Adipocyte (in vitro differentiated cells): ENCODE measurements at places on chromosomes 13 and 19.

DNA sequence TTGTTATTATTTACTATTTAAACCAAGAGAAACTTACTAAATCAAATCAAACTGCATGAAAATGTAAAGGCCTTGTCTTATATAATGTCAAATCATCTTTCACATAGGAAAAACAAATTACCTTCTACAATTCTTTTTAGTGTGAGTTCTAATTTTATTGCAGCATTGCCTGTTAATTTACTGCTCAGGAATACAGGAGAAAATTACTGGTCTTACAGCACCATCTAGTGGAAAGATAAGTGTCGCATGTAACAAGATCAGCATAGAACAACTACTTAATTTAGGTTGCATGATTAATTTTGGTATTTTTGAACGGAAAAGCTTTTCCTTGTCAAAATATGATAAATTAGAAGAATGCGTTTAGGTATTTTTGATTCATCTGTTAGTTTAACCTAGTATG, 502.7 kb downstream of the UQCRFS1 start:
- DNase-seq, result peak; percentile 85

GRCh38 chr19:40872209-40872608, 9.8 kb downstream of the CYP2A7 start:
- no peak for DNase-seq

- DNase-seq, result peak; percentile 75
Measured at GRCh38 chr13:109465148-109465547, 321.2 kb downstream of the IRS2 start.

GRCh38 chr19:31616031-31616430, 266.8 kb upstream of the TSHZ3 start:
- DNase-seq, result no peak

- DNase-seq, result no peak
Measured at GRCh38 chr13:110136660-110137585, 170.0 kb downstream of the COL4A1 start.

DNA sequence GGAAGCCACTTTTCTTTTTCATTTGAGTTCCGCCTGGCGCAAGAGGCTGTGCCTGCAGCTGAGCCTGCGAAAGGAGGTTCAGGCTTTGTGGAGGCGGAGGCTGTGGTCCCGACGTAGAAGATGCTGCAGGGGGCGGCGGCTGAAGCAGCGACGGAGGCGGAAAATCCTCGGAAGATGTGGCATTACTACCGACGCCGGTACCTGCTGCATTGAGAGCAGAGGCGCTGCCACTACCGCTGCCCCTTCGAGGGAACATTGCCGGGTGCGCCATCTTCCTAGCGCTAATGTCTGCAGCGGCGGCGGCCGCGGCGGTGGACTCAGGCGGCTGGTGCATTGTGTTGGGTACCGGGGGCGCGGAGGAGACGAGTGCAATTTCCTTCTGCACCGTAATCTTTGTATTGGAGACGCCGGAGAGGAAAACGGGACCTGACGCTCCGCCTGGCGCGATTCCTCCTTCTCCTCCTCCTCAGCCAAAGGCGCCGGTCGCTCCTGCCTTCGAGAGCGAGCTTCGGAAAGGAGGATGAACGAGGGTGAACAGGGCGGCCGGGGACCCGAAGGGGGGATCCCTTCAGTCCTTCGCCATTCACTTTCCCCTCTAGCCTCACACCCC, at the start of gene TSC22D1:
Gene TSC22D1 (minus strand): TSS at position 590 of the 610 bp plus-strand sequence. CDS start 256 bp downstream, at position 334.
- peak; percentile 69 for DNase-seq

- no peak for DNase-seq
Measured at GRCh38 chr19:377801-378581, 31.0 kb downstream of the C2CD4C start.

DNA sequence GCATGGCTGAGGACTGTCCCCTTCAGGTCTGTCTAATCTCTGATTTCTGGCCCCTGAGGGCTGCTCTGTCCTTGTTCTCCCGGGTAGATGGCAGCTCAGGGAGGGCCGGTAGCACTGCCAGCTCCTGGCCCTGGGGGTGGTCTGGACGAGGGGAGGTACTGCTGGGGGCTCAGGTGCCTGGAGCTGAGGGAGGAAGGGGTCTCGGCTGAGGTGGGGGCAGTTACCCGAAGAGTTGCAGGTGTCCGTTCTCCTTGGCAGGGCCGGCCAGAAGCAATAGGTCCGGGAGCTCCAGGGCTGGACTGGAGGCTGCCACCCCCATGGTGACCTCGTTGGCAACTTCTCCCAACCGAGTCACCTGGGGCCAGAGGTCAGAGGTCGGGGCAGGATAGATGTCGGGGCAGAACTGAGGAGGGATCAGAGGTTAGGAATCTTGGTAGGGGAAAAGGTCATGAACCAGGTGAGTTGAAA, 1.2 kb upstream of the EMC10 start:
- no peak for DNase-seq

DNA sequence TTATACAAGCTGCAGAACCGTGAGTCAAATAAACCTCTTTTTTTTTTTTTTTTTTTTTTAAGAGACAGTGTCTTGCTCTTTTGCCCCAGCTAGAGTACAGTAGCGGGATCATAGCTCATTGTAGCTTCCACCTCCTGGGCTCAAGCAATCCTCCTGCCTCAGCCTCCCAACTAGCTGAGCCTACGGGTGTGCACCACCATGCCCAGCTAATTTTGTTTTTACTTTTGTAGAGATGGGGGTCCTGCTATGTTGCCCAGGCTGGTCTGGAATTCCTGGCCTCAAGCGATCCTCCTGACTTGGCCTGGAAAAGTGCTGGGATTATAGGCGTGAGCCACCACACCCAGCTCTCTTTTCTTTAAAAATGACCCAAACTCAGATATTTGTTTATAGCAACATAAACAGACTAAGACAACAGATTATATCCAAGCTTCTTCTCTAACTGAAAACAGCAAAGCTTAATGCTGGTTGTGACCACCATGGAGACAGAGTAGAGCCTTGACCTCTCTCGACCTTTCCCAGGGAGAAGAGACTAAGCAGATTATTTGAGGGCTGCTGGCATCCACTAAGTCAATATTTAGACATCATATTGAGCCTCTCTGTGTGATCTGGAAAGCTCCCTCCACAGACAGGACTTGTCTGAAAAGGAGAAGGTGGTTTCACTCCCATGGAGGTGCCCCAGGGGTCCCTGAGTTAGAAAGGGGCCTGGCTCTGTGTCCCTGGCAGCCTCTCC, 150.0 kb downstream of the KCTD15 start:
- DNase-seq, result no peak

GRCh38 chr19:10885201-10886169, 14.1 kb downstream of the CARM1 start:
- DNase-seq, result peak; percentile 51

DNA sequence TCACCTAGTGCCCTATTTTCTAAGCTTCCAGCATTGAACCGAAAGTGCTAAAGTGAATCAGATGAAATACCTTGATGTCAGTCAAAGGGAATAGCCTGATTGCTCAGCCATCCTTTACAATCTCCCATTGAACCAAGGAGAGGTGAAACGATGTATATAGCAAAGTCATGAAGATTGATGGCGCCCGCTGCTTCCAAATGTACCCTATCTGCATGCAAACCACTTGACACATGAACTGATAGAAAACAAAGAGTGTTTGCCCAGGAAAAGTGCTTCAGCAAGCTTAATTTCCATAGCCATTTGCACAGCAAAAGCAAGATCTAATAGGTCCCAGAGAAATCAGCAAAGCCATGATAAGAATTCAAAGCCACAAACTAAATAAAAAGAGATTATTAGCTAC, 624.9 kb upstream of the PCDH9 start:
- DNase-seq, result no peak

DNA sequence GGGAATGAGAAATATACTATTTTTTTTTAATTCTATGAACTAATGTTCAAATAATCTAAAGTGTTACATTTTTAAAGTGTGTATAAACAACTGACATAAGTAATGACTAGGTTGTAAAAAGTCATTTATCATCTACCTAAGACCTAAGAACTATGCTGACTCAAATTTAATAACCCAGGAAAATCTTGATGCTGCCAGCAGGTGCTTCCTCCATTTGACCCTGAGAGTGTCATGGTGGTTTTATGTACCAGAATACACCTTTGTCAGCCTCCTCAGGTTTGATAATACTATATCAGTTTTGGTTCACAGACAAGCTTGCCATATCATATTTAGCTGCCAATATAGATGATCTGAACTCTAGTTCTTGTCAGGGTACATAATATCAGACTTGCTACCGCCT, 1151.2 kb downstream of the PCDH17 start:
- no peak for DNase-seq

GRCh38 chr13:108902405-108903155, 273.2 kb downstream of the MYO16 start:
- DNase-seq, result peak; percentile 78

DNA sequence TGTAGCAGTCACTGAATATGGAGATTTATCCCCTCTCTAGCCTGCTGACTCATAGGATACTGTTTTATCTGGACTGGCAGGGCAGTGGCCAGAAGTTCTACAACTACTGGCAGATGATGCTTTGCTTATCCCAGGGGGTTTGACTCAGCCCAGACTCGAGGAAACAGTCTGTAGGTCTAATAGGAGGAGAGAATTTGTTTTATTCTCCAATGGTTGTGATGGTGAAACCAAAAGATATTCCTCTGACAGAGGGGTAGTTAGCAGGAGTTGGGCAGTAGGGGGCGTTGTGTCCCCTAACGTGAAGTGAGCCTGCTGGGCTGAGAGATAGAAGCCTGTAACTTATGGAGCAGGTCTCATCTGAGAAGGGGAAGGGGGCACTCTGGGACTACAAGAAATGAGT, 74.9 kb downstream of the WTIP start:
- peak; percentile 17 for DNase-seq

DNA sequence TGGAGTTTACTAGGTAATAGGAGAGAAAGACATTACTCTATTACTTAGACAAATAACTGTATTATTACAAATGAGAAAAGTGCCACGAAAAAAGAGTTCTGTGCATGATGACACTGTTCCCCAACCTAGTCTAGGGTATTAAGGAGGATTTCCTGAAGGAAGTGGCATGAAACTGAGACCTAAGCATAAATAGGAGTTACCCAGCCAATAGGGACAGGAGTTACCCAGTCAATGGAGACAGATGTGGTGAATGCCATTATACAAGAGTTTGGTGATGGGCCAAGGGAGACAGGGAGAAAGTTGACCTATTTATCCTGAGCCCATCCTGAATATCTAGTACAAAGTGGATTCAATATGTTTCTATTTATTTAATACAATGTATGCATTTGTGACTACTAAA, 65.4 kb downstream of the KL start:
- no peak for DNase-seq

DNA sequence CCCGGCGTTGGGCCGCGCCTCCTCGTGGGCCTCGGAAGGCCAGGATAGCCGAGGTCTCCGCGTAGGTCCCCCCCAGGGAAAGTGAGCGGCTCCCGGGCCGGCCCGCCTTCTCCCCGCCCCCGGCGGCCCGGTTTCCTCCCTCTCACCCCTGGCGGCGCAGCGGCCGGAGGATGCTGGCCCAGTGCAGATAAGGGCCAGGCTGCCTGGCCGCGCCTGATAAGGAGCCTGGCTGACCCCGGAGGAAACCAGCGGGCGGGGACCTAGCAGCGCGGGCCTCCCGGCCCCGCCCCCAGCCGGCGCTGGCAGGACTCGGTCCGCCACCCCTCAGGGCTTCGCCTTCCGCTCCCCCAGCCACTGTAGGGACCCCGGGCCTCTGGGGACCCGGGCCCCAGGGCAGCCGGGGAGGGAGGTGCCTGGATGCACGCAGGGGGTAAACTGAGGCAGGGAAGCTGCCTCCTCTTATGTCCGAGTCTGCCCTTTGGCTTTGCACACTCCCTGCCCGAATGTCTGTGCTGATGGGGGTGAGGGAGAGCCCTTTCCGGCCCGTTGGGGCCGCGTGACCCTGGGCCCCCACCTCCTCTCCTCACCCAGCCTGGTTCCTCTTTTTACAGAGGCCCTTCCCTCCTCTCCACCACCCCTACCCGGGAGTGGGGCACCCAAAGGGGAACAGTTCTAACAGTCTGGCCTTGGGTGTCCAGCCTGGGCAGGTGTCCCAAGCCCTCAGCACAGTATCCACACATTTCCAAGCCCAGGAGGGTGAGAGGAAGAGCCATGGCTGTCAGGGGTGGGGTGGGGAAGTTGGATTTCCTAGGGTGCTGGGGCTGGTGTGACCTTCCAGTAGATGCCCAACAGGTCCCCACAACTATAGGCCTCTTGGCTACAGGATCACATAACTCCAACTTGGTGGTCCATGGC, at the start of gene LYL1:
Gene LYL1 (minus strand): TSS at position 193 of the 915 bp plus-strand sequence. CDS start 1,687 bp downstream, outside the sequence.
- no peak for DNase-seq

- no peak for DNase-seq
Measured at GRCh38 chr19:31529121-31529520, 179.9 kb upstream of the TSHZ3 start.

- no peak for DNase-seq
Measured at GRCh38 chr19:2214251-2214650, 21.9 kb downstream of the PLEKHJ1 start.

GRCh38 chr19:35168196-35168595, 13.7 kb downstream of the FXYD5 start:
- DNase-seq, result no peak

- peak; percentile 16 for DNase-seq
Measured at GRCh38 chr19:6362351-6362801, 1.0 kb downstream of the CLPP start.

GRCh38 chr13:95918860-95919259, 134.3 kb downstream of the UGGT2 start:
- no peak for DNase-seq

DNA sequence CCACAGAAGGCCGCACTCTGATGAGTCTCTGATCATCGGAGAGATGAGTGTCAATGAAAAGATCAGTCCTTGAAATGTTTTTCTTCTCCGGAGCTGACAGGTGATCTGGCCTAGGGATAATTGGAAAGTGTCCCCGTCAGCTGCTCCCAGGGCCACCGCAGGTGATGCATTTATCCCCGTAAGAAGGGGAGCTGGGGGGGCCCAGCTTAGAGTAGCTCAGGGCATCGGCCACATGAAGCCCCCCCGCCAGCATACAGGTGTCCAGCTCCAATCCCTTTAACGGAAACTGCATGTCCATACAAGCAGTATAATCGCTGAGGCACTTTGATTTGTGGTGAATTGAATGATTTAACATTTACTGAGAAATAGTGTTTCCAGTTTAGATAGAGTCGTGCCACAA, 27.7 kb downstream of the ATP4B start:
- DNase-seq, result no peak

DNA sequence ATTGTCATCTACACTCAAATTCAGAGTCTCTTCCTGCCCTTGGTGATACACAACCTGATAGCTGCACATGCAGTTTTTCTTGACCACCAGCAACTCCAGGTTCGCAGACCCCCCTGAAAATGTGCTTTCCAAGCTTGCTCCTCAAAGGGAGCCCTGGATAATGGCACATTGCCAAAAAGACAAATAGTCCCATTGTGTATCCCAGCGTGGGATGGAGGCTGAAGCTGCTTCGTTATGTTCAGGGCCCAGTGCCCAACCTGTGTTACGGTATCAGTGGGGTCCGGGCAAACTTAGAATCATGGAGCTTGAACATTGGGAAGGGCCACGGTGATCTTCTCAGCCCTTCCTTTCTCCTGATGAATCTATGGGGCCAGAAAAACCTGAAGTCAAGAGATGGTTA, 173.0 kb downstream of the TEX29 start:
- no peak for DNase-seq
